ENCODE measurements at places on chromosomes 3 and 15.
A peak's percentile ranks its signal among the peaks of the same experiment; 100 is the strongest.

DNA sequence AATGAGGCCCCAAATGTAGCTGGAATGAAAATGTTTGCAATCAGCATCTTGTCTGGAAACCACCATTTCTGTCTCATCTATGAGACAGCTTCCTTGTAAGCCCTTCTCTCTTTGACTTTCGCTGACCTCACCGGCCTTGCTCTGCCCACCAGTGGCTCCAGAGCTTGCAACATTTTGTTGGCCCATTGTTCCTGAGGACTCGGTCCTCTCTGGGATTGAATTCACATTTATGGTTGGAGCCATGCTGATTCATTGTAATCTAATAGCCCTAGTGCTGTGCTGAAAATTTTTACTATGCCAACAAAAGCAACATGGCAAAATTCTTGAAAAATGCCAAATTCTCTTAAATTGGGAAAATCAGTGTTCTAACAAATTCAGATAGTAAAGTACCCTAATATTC lies 37.2 kb downstream of the ABHD5 start:
- no peak for DNase-seq

GRCh38 chr3:73605412-73605811 lies 19.3 kb downstream of the PDZRN3 start:
- peak; percentile 71 for DNase-seq

DNA sequence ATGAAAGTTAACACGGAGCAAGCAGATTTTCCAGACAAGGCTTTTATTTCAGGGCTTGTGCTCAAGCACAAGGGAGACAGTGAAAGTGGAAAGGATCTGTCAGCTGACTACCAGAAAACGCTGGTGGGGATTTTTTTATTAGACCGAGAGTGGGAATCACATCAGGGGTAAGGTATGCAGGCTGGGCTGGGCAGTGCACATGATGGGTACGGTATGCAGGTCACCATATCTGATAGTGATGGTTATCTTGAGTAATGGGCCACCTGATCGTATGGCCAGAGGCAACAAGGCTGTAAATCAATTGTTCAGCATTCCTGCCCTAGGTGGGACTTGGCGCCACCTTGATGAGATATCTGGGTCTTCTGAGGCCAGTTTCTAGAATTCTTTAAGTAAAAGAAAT lies 36.9 kb upstream of the PIAS1 start:
- no peak for DNase-seq

- DNase-seq, result no peak
These were observed 11.6 kb downstream of the RCCD1 start for GRCh38 chr15:90966262-90966661.

GRCh38 chr15:87374339-87374738 lies 882.2 kb downstream of the NTRK3 start:
- no peak for DNase-seq

GRCh38 chr3:70049761-70050160 lies 50.2 kb downstream of the SAMMSON start:
- peak; percentile 71 for DNase-seq

DNA sequence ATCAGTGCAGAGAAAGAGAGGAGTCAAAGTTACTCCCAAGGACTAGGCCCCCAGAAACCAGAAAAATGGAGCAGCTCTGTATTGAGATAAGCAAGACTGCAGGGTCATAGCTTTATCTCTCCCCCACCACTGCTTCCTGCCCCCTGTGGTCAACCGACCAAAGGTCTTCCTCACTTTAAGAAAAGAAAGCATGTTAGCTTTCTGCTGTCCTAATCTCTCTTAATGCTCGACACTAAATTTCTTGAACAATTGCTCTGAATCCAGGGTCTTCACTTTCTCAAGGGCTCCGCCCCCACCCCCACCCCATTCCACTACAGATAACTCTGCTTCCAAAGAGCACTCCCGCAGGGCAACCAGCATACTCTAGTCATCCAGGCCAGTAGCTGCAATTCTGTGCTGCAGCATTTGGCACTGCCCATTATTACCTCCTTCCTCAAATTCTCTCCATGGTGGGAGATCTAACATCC lies 31.9 kb downstream of the TNIK start:
- no peak for DNase-seq

GRCh38 chr15:88476635-88477060 lies 9.1 kb downstream of the MRPS11 start:
- peak; percentile 37 for DNase-seq

DNA sequence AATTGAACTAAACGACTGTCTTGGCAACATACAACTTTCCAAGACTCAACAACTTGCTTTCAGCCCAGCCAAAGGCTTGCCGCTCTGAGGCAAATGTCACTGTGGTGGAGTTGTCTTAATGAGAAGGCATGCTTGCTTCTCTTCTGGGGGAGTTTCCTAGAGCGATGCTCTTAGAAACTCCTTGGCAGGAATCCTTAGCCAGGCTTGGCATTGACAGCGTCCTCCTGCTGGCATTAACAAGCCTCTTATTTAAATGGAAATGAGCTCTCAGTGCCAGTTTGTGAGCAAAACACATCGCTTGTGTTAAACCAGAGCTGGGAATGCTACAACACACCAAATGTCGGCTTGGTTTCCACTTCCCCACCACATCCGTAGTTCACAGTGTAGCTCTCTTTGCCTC lies 265.5 kb upstream of the TPRG1 start:
- DNase-seq, result no peak

DNA sequence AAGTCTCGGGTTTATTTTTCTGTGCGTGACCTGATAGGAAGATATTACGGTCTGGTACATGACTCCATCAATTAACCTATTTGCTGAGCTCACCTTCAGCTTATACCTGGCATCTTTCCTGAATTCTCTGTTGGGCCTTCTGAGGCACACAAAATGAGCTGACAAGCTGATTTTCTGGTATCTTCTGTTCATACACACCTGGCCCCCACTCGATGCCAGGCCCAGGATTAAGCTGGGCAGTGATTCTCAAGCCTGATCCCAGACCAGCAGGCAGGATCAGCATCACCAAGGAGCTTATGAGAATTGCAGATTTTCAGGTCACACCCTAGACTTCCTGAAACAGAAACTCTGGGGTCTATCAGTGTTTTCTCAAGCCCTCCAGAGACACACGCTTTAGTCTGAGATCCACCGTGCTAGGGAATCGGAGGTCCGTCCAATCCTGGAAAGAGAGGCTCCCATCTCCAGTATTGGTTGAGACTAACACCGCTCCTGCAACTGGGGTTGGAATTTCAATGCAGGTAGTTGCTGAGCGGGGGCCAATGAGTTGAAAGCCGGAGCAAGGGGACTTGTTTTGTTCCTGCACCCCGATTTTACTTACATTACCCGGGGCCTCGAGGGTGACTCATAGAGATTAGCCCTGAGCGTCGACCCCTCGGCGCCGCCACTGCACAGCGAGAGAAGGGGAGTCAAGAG lies 636 bp upstream of the EIF1B start:
- no peak for DNase-seq

Data from fibroblast of skin of back (primary cell).